ENCODE measurements at places on chromosomes 2 and 18.
A peak's percentile ranks its signal among the peaks of the same experiment; 100 is the strongest.

GRCh38 chr2:44462934-44463849 is 101.4 kb downstream of the CAMKMT start:
- no peak for DNase-seq

GRCh38 chr18:54250846-54251261 is 18.5 kb upstream of the POLI start:
- DNase-seq: no peak

DNA sequence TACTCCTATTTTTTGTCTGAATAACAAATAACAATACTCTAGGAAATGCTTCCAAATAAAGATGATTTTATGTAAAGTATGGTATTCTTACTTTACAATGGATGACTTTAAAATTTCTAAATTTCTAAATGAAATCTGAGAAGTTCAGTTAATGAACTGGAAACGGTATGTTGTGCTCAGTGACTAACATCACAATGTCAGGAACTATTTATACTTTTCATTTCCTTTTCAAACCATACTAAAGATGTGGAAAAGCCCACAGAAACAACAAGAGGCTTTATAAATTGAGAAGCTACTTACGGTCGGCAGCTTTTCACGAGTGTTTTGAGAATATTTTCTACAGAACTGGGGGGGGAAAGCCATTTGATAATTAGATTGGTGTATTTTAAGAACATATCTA is 31.1 kb downstream of the PSME4 start:
- peak; percentile 20 for DNase-seq

DNA sequence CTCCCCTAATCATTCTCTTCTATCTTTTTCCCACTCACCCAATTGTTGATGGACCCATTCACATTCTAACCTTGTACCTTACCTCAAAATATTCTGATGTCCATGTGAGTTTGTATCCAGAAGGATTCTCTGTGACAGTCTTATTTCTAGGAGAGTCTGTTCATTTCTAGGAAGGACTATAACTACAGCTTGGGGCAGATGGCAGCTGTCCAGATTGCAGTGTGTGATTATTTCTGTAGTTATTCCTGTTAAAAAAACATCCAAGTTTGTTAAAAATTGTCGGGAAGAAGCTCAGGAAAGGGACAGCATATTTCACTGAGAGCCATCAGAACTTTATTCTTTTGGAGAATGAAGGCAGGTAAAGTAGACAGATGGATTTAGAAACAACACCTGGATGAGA is 142.6 kb downstream of the RAPGEF4 start:
- DNase-seq: no peak

DNA sequence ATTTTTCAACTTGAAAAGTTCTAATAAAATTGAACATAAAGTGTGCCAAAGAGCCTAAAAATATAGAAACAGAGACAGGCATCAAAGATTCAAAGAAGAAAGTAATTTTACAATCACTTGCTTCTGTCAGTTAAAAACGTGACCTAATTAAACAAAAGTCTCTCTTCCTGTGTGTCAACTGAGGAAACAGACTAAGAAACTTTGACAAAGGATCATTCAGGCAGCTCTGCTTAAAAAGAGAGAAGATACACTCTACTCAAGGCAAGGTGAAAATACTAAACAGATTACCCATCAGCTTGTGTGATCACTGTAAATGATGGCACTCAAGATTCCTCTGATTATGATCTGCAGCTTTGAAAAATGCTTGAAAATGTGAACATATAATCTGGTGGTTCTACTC is 47.8 kb downstream of the DYM start:
- no peak for DNase-seq
